ENCODE measurements at places on chromosomes 6 and 20.

DNA sequence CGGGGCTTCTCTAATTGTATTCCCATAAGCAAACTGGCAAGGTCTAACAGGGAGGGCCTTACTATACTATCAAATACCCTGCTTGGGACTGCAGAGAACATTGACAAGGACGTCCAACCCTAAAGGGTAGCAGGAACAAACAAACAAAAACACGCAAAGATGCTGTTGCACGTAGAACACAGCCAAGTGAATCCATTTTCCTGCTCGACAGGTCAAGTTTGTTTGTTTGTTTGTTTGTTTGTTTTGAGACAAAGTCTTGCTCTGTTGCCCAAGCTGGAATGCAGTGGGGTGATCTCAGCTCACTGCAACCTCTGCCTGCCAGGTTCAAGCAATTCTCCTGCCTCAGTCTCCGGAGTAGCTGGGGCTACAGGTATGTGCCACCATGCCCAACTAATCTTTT is 91.3 kb downstream of the ZMYND8 start:
- H3K27me3 ChIP-seq, result no peaks in the 10 kb centered on the region
- peaks cover 14% of the 10 kb centered on the region for H3K36me3 ChIP-seq
- no peak for DNase-seq
- no peak overlapping the region for H3K27ac ChIP-seq
- H3K4me1 ChIP-seq, result peaks cover 28% of the 10 kb centered on the region
- no peak overlapping the region for H3K4me3 ChIP-seq

DNA sequence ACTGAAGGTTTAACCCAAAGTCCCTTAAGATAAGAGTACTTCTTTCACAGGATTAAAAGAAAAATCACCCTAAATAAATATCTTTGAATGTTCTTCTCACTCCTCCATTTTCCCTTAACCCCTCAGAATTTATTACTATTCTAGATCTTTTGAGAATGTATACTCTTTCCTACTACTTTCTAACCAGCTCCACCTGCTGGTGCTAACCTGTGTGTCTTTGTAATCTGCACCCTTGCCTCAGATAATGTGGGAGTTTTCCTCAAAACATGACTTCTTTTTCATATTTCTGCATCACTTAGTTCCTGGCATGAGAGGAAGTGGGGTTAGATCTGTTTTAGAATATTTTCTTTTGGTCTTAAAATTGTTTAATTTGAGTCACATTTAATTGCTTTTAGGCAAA is 394.2 kb downstream of the BMP2 start:
- H3K36me3 ChIP-seq, result no peaks in the 10 kb centered on the region
- no peak overlapping the region for H3K4me3 ChIP-seq
- H3K27me3 ChIP-seq, result no peaks in the 10 kb centered on the region
- H3K4me1 ChIP-seq, result no peaks in the 10 kb centered on the region
- H3K27ac ChIP-seq, result no peak overlapping the region
- peak; percentile 8 for DNase-seq

GRCh38 chr6:53358440-53359094 is 9.8 kb upstream of the ELOVL5 start:
- peak overlapping the region; percentile 94 for H3K27ac ChIP-seq
- peak overlapping the region; percentile 73 for H3K4me3 ChIP-seq
- H3K4me1 ChIP-seq, result peaks cover 32% of the 10 kb centered on the region

DNA sequence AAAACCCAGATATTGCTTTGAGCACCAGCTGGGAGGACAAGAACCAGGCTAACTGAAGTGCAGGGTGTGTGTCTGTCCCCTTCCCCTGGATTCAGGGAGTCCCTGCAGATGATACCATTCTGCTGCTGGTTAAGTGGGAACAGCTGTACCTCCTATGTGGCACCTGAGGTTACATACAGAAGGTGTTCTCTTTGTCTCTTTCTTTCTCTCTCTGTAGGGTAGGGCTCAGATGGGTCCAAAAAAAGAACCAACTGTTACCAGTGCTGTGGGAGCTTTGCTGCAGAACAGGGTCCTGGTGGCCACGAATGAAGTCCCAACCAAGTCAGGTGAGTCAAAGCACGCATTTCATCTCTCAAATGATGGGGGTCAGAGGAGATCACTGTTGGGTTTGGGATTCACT is 38.6 kb downstream of the ZC2HC1B start:
- no peak overlapping the region for H3K27ac ChIP-seq
- H3K4me3 ChIP-seq, result no peak overlapping the region
- no peaks in the 10 kb centered on the region for H3K4me1 ChIP-seq
- H3K36me3 ChIP-seq, result no peaks in the 10 kb centered on the region

DNA sequence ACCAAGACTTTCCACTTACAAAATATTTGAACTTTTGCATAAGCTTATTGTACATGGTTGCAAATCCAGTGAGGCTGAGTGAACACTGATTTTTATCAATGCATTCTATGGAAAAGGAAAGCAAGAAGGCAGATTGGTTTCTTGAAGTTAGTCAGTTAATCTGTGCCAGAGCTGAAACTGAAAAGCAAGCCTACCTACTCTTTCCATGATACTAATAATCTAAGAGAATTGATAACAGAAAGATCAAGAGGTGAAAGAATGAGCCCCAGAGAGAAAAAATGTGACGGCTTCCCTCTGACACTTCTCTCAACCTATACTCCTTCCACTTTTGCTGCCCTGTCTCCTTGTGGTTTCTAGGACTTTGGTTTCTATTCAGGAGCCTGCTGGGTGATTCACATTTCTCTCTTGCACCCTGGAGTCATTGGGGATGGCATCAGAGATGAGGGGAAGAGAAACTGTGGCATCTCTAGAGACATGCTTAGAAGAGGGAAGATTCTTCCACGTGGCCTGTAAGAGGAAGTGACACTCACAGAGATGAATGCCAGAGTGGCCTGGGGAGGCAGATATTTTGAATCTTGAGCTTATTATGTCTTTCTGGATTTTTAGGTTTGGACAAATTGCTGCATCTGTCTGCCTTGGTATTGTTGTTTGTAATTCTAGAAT is 158.6 kb upstream of the RIMS1 start:
- no peaks in the 10 kb centered on the region for H3K27me3 ChIP-seq
- peak; percentile 57 for DNase-seq
- H3K36me3 ChIP-seq, result no peaks in the 10 kb centered on the region
- H3K4me1 ChIP-seq, result peaks cover 26% of the 10 kb centered on the region

GRCh38 chr20:3784216-3784853 is 2.2 kb downstream of the CENPB start:
- H3K27ac ChIP-seq, result no peak overlapping the region
- peaks cover 18% of the 10 kb centered on the region for H3K4me1 ChIP-seq
- no peaks in the 10 kb centered on the region for H3K36me3 ChIP-seq
- H3K27me3 ChIP-seq, result no peaks in the 10 kb centered on the region
- peak; percentile 44 for DNase-seq

DNA sequence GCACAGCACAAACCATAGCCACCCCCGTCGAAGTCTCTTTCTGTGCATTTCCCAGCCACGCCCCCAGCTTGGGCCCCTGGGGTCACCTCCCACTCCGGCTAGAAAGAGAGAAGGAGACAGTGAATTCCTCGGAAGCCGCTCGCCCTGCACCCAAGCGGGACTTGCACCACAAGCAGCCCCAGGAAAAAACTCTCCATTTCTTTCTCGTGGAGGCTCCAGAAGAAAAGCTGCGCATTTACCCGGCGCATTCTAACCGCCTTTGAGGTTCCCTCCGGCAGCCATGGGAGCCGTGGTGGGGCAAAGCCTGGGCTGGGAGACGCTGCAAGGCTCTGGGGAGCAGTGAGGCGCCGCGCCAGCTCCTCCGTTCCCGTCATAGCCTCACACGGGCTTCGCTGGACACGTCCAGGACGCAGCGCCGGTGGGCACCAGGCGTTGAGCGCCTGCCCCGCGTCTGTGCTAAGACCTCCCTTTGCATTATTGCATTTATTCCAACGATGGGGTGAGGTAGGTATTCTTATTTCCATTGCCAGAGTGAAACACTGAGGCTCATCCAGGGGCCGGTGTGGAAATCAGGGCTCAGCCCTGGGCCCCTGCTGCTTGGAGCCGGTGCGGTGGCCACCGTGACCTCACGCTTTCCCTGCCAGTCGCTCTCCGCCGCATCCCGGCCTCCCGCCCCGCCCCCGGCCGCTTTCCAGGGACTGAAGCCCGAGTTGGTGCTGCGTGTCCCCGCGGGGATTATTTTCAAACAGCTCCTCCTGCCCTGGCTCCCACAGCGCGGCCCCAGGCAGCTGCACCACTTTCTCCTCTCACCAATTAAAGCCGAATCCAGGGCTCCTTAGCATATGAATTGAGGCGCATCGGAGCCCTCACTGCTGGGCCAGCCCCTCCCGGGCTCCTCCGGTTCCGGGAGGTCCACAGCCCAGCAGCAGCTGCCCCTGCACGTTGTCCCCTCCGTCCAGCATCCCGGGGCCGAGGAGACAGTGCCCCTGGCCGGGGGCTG is 148.3 kb upstream of the AFDN start:
- H3K27me3 ChIP-seq, result no peaks in the 10 kb centered on the region
- no peaks in the 10 kb centered on the region for H3K4me1 ChIP-seq
- no peak overlapping the region for H3K27ac ChIP-seq
- H3K36me3 ChIP-seq, result no peaks in the 10 kb centered on the region

DNA sequence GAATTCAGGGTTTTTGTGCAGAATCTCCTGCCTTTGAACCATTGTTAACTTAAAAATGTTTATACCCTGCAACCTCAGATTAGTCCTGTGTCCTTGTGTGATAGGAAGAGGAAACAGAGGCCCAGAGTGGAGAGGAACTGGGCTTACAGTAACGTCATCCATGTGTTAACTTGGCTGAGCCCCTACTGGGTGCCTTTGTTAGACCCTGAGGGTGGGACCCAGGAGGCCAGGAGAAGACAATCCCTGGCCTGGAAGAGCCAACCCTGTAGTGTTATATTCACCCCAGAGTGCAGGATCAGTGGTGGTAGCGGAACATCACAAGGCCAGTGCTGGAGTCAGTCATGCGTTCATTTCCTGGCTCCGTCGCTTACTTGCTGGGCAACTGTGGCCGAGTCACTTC is 10.6 kb downstream of the MYLK2 start:
- H3K4me1 ChIP-seq, result no peaks in the 10 kb centered on the region
- H3K4me3 ChIP-seq, result no peak overlapping the region
- no peaks in the 10 kb centered on the region for H3K36me3 ChIP-seq

DNA sequence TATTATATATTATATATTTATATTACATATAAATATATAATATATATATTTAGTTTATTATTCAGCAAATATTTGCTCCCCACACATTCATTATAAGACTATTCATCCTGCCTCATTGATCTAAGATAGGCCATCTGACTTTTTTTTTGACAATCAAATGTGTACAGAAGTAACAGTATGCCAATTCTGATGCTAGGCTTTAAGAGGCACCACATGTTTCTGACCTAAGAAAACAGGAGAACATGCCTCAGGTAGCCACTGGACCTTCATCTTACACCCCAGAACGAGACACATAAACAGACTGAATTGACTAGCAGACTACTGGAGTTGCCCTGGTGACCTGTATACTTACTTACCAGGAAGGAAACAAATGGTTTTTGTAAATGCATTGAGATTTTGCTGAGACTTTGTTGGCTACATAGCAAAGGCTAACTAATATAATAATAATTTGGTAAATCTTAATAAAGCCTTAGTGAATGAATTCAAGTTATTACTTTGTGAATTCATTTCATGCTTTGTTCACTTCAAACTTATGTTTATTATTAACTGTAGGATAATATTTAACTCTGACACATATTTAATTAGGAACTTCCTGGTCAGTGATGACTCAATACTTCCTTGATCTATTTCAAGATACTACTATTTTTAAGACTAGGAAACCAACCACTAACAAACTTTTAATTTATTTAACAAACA is 13.4 kb upstream of the MYO6 start:
- no peak overlapping the region for H3K4me3 ChIP-seq
- peak; percentile 74 for DNase-seq
- H3K36me3 ChIP-seq, result no peaks in the 10 kb centered on the region
- H3K4me1 ChIP-seq, result peaks cover 11% of the 10 kb centered on the region

- no peak overlapping the region for H3K27ac ChIP-seq
- no peak for DNase-seq
- peaks cover 28% of the 10 kb centered on the region for H3K4me1 ChIP-seq
- H3K4me3 ChIP-seq, result no peak overlapping the region
- no peaks in the 10 kb centered on the region for H3K36me3 ChIP-seq
Observed at GRCh38 chr20:50436696-50437095, 73.5 kb upstream of the PTPN1 start.

- no peak overlapping the region for H3K4me3 ChIP-seq
- H3K27ac ChIP-seq, result no peak overlapping the region
- no peak for DNase-seq
- H3K36me3 ChIP-seq, result peaks cover 35% of the 10 kb centered on the region
- H3K4me1 ChIP-seq, result no peaks in the 10 kb centered on the region
- no peaks in the 10 kb centered on the region for H3K27me3 ChIP-seq
Observed at GRCh38 chr6:154800338-154800737, 67.1 kb downstream of the SCAF8 start.

GRCh38 chr6:159943101-159943632 is 25.7 kb upstream of the IGF2R start:
- H3K36me3 ChIP-seq, result no peaks in the 10 kb centered on the region
- DNase-seq, result peak; percentile 74
- H3K27me3 ChIP-seq, result peaks cover 4% of the 10 kb centered on the region

DNA sequence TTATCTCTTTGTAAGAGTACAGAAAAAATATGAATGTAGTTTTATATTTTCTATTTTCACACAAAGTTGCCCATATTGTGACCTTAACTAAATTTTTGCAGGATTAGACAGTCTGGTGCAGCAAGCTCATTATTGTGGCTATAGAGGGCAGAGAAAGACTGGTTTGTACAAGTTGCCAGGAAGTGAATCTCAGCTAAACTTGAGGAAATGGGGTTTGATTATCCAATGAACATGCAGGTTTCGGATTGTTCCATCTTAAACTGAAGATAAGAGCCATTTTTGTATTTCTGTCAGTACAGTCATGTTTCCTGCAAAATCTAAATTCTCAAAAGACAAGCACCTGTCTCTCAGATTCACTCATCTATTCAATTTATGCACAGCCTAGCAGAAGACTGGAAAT is 390.9 kb downstream of the MMUT start:
- DNase-seq, result no peak
- no peak overlapping the region for H3K4me3 ChIP-seq
- H3K36me3 ChIP-seq, result no peaks in the 10 kb centered on the region
- H3K27ac ChIP-seq, result no peak overlapping the region
- H3K4me1 ChIP-seq, result no peaks in the 10 kb centered on the region
- no peaks in the 10 kb centered on the region for H3K27me3 ChIP-seq

GRCh38 chr6:51793393-51793792 is 294.0 kb downstream of the PKHD1 start:
- DNase-seq, result no peak
- H3K27ac ChIP-seq, result no peak overlapping the region
- H3K36me3 ChIP-seq, result no peaks in the 10 kb centered on the region
- H3K4me1 ChIP-seq, result no peaks in the 10 kb centered on the region
- no peak overlapping the region for H3K4me3 ChIP-seq

All from GM23248 (cell line).